Nucleus accumbens (tissue), 56 donors: ENCODE measurements at places on chromosomes 11 and 22.

DNA sequence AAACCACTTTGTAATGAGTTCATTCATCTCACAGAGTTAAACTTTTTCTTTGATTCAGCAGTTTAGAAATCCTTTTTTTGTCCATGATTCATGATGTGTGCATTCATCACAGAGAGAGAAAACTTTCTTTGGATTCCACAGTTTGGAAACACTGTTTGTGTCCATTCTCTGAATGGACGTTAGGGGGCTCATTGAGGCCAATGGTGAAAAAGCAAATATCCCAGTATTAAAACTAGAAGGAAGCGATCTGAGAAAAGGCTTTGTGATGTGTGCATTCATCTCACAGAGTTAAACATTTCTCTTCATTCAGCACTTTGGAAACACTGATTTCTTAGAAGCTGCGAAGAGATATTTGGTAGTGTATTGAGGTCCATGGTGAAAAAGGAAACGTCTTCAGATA, 155.6 kb upstream of the TRIM48 start:
- no peak for DNase-seq

- DNase-seq = peak; percentile 75
Measured at GRCh38 chr11:112770487-112770886, 190.7 kb upstream of the NCAM1 start.

DNA sequence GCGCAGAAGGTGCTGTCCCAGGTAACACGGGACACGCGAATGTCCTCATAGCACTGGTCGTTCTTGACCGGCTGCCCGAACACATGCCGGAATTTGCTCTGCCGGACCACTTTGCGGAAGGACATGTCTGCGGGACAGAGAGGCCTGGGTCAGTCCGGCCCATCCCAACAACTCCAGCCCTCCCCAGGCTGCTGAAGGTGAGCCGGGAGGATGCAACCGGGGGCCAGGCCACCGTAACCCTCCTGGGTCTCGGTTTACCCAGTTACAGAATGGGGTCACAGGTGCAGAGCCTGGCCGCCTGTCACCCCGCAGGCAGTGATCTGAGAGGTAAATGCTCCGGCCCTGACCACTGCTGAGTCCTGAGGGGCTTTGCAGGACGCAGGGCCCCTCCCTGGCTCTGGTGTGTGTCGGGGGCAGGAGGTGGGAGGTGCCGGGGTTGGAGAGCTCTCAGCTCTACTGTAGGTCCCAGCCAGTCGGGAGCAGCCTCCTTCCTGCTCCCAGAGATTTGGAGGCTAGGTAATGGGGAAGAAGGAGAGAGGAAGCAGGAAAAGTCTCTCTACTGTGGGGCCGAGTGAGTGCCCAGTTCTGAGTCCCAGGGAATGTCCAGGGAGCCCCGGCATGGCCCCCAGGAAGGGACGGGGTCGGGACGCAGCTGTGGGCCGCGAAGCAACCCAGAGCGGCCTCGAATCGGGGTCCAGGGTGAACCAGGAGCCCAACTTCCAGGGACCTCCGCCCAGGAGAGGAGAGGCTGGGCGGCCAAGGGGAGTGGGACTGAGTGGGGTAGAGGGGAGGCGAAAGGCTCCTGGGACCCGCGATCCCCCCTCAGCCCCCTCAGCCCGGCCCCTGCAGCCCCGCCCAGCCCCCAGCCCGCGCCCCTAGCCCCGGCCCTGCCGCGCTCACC, 522 bp downstream of the CORO1B start:
- no peak for DNase-seq

GRCh38 chr11:33622806-33623205, 77.8 kb downstream of the C11orf91 start:
- DNase-seq = no peak

- DNase-seq = no peak
Measured at GRCh38 chr11:32333320-32333991, 101.9 kb downstream of the WT1 start.

DNA sequence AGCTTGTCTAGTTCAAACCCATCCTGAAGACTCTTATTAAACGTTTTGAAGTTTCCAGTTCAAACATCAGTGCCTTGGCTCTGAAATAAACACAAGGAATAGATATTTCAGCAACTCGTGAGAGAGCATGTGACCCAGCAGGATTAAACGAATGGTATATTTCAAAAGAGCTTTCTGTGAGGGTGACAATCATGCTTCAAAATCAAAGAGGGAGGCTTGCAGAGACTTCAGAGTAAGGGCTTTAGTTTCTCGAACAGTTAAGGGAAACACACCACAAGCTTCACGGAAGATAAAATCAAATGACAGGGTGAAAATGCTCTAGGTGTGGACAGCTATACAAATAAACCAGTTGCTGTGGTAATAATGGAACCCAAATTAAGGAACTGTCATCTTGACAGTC, 1.4 kb downstream of the HPS4 start:
- no peak for DNase-seq

GRCh38 chr11:70482529-70482917, 84.2 kb downstream of the CTTN start:
- no peak for DNase-seq

- no peak for DNase-seq
Measured at GRCh38 chr11:100297516-100297915, 389.6 kb upstream of the ARHGAP42 start.

- peak; percentile 57 for DNase-seq
Measured at GRCh38 chr11:2885017-2885677, 428 bp downstream of the CDKN1C start.

- no peak for DNase-seq
Measured at GRCh38 chr11:17810746-17811145, 76.2 kb downstream of the KCNC1 start.

GRCh38 chr11:46018651-46019050, 96.2 kb downstream of the LARGE2 start:
- no peak for DNase-seq

DNA sequence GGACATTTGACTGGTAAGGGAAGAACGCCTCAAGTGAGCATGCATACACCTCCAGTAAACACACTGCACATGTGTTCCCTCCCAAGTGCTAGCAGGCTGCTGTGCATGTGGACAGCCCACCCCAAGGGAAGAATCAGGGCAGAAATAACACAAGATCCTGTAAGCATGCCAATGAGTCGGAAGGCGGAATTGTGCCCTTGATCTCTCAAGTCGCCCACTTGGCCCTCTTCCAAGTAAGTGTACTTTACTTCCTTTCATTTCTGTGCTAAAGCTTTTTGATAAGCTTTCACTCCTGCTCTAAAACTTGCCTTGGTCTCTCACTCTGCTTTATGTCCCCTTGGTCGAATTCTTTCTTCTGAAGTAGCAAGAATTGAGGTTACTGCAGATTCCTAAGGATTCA, 139.6 kb downstream of the TRPC6 start:
- DNase-seq = no peak

DNA sequence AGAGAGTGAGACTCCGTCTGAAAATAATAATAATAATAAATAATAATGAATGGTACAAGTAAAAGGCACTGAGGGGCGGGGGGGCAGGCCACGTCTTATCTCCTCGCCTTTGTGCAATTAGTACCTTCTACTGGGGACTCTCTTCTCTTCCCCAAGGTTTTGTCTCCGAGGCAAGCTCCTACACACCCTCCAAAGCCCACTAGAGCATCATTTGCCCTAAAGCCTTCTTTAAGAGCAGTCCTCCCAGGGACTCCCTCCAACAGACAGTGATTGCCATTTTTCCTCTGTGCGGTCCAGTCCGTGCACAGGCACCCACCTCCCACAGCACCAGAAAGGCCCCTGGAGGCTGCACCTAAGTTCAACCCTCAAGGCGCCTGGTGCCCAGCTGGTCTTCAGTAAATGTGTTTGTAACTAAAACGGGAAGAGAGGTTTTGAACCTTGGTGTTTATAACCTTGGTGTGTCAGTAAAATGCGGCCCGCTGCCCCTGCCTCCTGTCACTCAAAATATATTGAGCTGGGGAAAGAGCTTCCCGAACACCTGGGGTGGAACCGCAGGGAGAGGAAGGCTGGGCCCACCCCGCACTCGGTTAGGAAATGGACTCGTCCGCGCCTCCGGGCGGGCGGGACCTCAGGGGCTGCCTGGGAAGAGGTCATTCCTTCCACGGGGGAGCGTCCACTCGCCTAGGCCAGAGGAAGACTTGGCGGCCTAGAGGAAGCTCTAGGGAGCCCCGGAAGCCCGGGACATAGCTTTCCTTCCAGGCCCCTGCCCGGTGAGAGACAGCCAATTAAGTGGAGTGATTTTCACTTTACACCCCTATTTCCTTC, 4.7 kb upstream of the KDELR3 start:
- DNase-seq = no peak

GRCh38 chr11:10289765-10290380, 4.1 kb downstream of the SBF2 start:
- peak; percentile 46 for DNase-seq

- no peak for DNase-seq
Measured at GRCh38 chr11:65525546-65526480, 930 bp downstream of the SCYL1 start.

DNA sequence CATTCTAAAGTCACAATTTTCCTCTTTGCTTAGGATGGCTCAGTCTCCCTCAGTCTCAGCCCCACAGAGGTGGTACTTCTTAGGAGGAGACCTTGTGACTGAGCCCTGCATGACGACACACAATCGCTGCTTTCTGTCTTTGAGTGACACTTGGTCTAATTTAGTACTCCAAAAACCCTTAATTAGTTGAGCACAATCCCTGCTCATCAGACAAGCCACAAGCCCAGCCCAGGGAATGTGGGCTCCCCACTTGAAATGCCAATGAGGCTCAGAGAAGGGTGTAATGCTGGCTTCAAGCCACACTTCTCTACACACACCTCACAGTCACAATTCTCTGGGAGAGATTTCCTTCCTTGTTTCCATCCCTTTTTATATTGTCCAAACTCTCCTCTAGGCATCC, 101.8 kb downstream of the FEZ1 start:
- DNase-seq = no peak

GRCh38 chr11:21460082-21460481, 732.8 kb upstream of the ANO5 start:
- DNase-seq = no peak

GRCh38 chr11:62508336-62509058, 38.1 kb downstream of the AHNAK start:
- DNase-seq = peak; percentile 87

- DNase-seq = no peak
Measured at GRCh38 chr11:60367009-60367408, 11.3 kb upstream of the MS4A7 start.

DNA sequence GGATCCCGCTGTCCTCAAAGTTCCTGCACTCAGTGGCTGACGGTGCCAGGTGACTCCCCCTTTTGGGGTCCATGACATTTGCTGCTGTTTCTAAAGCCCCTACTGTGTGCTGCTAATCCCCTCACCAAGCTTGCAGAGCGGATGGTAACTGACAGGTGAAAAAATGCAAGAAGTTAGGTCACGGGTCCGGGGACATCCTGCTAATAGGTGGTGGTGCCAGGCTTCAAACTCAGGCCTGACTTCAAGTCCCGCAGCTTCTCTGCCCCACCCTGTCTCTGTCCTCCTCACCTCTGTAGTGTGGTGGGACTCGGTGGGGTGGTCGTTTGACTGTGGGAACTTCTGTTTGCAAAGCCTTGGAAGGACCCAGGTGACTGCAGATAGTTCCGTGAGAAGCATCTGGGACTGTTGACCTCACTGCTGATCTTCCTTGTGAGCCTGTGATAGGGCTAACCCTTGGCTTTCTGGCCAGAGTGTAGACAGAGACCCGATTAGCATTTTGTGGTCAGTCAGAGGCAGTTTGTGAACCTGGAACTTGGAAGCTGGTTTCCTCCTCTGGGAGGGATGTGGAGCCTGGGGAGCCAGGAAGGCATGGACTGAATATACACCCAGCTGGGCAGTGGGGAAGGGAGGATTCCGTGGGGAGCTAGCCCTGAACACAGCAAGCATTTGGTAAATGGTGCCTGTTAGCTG, 115.4 kb upstream of the OR4B1 start:
- no peak for DNase-seq

DNA sequence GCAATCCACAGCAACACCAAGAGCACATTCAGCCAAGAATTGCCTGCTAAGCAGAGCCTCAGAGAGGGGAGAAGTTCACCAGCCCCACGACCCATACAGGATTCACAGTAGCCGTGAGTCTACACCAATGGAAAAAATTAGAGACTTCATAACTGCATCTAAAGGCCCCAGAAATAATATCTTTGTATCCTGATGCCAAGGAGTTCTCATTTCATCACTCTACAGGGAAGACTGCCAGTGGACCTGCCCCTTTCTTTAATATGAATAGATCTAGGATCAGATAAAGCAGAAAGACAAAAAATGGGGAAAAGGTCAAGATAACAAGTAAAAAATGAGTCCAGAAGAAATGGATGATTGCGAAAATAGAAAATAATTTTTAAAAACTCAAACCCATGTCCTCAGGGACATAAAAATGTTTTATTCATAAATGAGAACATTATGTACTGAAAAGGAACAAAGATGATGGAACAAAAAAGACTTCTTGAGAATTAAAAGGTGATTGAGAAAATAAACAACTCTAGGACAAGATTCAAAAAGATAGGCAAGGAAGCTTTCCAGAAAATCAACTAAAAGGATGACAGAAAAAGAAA, 9.5 kb downstream of the APOL3 start:
- DNase-seq = no peak

DNA sequence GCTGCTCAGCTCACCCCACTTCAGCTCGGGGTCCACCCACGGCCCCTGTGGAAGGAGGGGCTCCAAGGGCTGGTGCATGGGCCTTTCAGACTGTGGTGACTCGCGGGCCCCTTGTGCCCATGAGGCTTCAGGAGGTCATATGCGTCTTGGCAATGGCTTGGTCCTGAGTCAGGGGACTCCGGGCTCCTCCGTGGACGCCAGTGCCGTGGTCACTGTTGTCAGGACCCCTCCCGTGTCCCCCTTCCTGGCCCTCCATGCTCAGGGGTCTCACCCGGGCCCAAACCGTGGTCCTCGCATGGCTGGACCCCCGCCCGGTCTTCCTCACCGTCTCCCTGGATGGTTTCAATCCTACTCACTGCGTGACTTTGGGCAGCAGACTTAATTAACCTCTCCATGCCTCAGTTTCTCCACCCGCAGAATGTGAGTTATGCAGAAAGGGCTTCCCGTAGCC, 436.4 kb downstream of the TBC1D22A start:
- DNase-seq = no peak

- no peak for DNase-seq
Measured at GRCh38 chr11:66698491-66698890, 20.8 kb upstream of the RBM4B start.

- DNase-seq = no peak
Measured at GRCh38 chr22:39247361-39247760, 2.6 kb upstream of the PDGFB start.

GRCh38 chr22:50310949-50311444, 3.6 kb upstream of the PLXNB2 start:
- DNase-seq = no peak

DNA sequence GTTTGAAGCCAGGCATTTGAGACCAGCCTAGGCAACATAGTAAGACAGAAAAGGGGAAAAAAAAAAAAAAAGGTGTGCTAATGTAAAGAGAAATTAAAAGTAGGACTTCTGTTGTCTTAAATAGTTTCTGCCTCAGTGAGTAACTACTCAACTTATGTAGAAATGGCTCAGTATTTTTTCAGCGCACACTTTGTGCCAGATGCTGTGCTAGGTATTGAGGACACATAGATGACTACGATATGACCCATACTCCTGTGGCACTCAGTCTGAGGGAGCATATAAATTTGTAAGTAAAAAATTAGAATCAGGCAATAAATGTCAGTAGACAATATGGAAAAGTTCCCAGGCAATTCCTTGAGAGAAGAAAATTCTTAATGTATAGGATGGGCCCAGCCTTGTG, 93.9 kb downstream of the YAP1 start:
- no peak for DNase-seq
